ENCODE measurements at places on chromosomes 2 and 18. TPM values are rescaled to one million over a fixed set of nuclear protein-coding genes. Genes with fewer than 3 reads are reported as not detected.

HOXD3 gene
- 6.5 TPM for total RNA-seq

FBLN7 gene
- total RNA-seq, result 2.2 TPM

PROKR1 gene
- total RNA-seq, result not detected

SULT1C4 gene
- total RNA-seq, result 94.6 TPM

SP100 gene
- 64.9 TPM for total RNA-seq

CNPPD1 gene
- total RNA-seq, result 26.4 TPM

DNA sequence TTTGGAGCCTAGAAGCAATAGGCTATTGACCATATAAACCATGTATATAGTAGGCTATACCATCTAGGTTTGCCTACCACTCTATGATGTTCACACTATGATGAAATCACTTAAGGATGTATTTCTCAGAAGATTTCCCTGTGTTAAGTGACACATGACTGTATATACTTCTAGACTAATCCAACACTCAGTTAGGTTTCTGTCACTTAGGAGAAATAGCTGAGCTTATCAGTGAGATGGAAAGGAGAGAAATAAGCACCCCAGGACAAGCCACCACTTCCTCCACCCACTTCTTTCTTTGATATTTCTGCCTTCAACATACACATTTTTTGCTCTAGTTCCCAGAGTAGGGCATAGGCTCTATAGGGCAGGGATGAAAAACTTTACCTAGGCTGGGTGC lies 7.8 kb downstream of the PECR start:
- no peak for DNase-seq

DNA sequence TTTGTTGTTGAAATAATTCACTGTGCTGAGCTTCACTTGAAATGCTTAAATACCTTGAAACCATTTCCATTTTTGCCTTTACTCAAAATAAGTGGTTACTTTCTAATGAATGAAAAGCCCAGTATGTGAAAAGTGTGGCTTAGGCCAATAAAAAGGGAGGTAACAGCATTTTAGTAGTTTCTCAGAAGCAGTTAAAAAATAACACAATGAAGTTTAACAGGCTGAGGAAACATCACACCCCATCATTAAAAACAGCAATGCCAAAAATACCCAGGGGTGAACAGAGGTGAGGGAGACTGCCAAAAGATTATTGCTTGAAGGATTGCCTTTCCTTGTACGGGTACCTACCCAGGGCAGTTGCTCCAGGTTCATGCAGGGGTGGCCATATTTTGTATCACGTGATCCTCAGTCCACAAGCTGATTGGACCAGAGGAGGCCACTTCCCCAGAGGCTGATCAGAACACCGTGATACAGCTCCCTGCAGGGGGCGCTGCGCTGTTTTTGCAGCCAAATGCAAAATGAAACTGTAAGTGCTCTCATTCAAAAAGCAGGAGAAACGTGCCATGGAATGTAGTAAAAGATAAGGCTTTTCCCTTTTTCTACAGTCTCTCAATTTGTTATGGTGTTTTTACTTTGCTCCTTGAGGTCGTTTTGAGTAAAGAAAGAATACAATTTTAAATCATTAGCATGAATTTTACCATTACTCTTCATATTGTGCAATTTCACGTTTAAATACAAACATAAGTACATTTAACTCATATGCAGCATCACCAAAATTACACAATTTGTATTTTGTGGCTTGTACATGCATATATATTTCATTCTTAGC lies 70.2 kb upstream of the SH3BP4 start:
- peak; percentile 91 for DNase-seq

- DNase-seq, result no peak
Measured at GRCh38 chr2:21270083-21270491, 146.3 kb downstream of the TDRD15 start.

GRCh38 chr2:54557601-54558187 lies 101.6 kb downstream of the SPTBN1 start:
- peak; percentile 52 for DNase-seq

- DNase-seq, result no peak
Measured at GRCh38 chr18:64803471-64803870, 654.6 kb upstream of the LINC00305 start.

DNA sequence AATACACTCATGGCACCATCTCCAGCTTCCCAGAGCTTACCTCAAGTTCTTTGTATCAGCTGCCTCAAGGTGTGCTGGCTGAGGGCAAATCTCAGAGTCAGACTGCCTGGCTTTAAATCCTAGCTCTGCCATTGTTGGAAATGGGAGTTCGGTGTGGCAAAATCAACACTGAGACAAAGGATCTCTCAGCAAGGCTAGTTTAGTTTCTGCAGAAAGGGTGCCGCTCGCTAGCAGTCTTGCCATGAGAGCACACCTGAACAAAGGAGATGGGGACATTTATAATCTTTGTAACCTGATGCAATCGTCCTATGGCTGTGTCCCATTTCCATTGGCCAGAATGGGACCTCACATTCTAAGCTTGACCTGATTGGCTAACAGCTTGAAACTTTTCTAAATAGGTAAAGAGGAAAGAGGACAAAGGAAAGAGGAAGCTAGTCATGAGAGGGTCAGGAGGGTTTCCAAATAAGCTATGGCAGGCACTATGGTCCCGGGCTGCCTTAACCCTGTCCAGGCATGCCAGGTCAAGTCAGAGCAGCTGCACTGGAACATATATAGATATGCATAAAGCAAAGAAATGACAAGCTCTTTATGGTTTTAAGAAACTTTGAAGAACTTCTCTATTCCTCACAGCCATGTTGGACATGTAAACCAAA lies 4.3 kb upstream of the UBE2F start:
- no peak for DNase-seq

DNA sequence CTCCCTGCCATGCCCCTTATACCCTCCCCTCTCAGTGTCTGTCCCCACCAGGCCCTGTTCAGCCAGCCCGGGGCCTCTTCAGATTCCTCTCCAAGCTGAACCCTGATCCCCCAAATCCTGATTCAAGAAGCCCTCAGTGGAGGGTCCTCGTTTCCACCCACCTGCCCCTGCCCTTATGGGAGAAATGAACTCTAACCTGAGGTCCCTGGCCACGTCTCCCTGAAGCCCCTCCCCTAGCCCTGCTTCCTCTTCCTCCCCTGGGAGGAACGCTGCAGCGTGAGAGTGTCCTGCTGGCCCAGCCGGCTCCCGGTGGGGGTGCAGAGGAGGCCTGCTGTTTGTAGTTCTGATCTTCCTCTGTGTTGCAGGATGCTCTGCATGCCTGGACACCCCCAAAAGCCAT lies 56.7 kb upstream of the GLI2 start:
- no peak for DNase-seq

DNA sequence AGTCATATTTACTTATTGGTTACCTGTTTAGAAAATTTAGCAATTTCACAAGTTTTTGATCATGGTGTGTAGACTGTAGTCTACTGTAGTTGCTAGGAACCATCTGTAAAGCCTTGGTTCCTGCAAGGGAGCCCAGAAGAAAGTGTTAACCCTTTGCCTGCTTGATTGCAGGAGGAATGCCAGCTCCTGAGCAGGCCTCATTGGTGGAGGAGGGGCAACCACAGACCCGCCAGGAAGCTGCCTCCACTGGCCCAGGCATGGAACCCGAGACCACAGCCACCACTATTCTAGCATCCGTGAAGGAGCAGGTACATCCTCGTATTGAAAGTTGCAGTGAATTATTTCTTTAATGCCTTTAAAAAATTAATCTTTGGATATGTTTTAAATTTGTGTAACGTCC lies 76.3 kb downstream of the PKP4 start:
- DNase-seq, result no peak

DNA sequence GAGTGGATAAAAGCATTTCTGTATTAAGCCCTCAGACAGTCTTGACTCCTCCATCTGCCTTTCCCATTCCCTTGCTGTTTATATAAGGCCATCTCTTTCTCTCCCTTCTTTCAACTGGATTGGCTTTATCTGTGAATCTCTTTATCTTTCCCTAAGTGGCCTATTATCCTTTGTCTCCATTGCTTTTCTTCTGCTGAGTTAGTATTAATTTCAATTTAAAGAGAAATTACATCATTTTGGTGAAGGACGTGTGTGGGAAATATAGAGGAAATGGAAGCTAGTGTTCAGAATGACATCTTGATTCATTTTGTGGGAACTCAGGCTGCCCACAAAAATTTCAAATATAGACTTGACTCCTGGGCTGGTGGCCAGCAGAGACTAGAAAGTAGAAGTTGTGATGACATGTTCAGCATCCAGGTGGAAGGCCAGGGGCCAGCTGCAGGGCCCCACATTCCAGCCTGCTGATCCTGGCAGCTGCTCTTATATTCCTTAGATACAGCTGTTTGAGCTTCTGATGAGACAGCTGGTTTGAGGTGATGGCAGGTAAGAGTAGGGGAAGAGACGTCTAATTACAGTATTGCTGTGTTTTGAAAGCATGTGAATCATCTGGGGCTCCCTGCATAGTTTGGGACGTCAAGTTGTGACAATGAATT lies 52.3 kb downstream of the DIS3L2 start:
- peak; percentile 75 for DNase-seq
